ENCODE measurements at places on chromosomes 13 and 19.
A peak's percentile ranks its signal among the peaks of the same experiment; 100 is the strongest.

DNA sequence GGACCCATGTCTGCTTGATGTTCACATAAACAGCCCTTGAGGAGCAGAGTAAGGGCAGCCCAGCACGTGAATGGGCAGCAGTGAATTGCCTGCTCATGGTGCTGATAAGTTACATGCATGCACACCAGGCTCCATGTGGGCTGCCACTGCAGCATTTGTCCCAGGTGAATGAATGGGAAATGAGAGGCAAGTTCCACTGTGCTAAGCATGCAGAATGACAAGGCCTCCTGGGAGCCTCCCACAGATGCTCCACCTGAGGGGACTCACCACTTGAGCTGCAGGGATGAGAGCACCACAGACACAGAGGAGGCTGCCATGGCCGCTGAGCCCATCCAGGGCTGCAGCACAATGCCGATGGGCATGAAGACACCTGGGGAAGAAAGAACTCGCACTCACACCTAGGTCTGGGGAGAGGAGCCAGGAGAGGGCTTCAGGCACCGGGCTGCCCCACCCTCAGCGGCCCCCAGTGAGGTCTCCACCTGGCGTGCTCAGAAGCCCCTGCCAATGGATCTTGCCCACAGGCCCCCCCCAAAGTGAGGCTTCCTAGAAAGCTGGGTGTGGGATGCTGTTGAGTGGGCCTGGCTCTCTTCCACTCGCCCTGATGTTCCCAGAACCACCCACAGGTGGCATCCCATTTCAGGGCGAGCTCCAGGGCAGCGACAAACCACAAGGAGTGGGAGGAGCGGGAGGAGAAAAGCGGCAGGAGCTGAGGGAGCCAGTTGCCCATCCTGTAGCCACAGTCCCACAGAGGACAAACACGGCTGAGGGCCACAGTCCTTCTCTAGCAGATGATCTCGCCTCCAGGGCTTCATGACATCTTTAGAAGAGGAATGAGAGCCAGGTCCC is 73.8 kb downstream of the CCDC70 start:
- no peak for DNase-seq

DNA sequence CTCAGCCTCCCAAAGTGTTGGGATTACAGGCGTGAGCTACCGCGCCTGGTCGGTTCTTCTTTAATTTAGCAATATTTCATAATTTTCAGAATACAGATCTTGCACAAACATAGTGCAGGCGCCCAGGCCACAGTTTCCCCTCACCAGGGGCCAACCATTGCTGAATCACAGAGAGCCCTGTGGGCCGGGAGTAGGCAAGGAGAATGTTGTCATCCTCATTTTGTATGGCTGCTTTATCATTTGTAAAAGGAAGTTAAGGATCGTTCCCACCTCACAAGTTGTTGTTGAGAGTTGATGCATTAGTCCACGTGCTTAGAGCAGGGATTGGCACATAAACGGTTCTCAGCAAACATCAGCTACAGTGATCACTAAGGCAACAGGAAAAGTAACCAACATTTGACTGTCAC is 30.2 kb downstream of the MEIS3 start:
- DNase-seq = peak; percentile 97

DNA sequence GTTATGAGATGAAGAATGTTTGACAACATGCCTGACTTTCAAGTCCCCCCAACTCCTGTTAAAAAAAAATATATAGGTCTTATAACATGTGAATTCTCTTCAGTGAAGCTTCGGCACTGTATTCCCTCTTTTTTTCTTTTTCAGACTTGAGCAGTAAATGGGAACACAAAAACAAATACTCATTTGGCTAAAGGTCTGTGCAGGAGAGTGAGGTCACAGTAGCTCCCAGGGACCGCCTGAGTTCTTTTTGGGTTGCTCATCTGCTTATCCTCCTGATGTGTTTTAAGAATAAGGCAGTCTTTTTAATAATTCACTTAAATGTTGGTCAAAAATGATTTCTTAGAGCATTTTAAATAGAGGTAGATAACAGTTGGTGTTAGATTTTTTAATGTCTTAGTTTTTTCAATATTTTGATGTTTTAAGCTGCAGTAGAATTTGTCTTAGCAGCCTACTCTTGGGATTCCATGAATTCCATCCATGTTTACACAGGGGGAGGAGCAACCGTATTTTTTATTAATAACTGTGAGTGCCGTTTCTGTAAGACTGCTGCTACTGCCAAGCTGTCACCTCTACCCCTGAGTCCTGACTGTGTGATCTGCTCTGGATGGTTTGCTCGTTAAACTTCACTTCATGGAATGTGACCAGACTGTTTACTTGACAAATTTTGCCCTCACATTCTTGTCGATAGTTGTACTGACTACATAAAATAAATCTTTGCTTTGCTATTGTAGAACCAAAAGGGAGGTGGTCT is 14.9 kb downstream of the HNRNPM start:
- no peak for DNase-seq

- DNase-seq = no peak
Measured at GRCh38 chr19:2138061-2138728, 13.2 kb downstream of the AP3D1 start.

GRCh38 chr13:97753942-97754670 is 199.4 kb upstream of the IPO5 start:
- DNase-seq = no peak

- DNase-seq = no peak
Measured at GRCh38 chr19:6067975-6068374, 42.3 kb downstream of the RFX2 start.

DNA sequence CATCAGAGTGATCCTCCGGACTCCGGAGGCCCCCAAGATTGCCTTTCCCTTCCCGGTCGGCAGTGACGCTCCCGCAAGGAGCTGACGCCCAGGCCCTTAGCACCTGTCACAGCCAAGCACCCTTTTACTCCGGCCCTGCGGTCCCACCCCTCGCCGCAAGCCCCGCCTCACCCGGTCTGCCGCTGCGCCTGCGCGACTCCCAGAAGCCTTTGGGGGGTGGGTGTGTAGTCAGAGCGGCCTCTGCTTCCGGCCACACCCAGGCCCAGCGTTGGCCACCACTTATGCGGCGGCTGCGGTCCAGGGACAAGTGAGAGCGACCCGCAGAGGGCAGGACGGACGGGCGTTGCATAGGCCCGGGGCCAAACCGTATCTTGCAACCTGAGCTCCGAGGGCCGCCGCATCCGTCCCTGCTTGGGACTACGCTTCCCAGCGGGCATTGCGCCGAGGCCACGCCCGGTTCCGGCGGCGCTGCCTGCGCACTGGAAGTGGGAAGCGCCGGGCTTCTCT is 441 bp upstream of the ZFP28 start:
- DNase-seq = peak; percentile 91

- DNase-seq = no peak
Measured at GRCh38 chr13:25415241-25415640, 43.5 kb downstream of the ATP8A2 start.

DNA sequence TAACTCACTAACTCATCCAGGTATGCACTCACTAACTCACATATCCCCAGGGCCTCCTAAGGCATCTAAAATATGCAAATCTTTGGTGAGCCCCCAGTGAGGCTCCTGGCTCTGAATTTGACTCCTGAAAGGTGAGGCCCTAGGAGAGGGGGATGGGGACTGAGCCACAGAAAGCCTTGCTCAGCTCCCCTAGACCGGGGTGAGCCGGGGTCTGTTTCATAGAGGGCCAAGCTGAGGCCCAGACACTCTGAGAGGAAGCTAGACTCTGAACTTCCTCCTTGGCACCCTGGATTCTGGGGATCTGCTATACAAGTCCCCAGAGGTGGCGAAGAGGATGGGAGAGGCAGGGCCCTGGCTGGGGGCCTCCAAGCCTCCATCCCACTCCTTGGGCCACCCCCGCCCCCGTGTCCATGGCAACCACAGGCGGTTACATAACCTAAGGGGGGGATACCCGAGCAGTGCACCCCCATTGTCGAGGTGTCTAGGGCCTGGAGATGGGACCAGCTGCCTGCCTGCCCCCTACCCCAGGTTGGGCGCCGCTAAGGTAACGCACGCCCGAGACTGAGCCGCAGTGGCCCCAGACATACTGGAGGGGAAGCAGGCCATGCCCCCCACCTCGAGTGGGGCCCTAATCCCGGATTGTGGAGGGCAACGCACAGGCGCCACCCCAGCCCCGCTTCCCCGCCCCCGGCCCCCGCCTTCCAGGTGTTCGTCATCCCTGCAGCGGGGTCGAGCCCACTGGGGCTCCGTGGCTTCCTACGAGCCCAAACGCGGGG is 646 bp downstream of the ABHD8 start:
- peak; percentile 52 for DNase-seq

DNA sequence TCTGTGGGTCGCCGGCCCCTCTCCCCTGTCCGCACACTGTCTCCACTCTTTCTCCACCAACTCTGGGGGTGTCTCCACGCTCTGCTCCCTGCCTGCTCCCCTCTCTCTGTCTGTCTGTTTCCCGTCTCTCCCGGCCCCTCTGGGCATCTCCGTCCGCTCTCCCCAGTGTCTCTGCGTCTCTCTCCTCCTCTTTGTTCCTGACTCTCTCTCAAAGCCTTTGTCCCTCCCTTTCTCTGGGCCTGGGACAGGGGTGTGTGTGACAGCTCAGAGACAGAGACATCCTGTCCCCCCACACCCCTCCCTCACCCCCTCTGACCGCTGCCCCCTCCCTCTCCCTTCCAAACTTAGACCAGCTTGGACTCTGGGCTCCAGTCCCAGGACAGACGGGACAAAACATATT is 668 bp upstream of the SBK3 start:
- DNase-seq = no peak

DNA sequence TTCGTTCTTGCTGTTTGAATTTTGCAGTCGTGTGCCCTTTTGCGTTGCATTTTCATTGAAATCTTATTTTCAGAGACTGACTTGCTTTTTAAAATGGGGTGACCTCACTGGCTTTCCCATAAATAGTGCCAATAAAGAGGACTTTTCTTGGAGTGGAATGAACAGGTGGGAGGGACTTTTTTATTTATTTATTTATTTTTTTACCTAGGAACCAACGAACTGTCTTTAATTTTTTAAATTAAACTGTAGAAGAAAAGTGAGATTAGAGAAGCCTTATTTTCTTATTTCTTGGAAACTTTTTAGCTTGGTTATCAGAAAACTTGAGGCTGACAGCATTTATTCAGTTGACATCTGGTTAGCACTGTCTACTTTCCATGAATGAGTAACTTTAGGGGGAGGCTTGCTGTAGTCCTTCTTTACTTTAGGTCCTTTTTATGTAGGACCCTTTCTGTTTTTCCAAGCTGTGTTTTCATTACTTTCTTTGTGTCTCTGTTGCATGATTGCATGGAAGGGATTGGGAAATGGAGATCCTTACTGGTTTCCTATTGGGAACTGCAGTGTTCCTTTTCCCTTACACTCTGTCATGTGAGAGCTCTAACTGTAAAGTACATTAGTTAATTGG is 1.7 kb downstream of the SLAIN1 start:
- no peak for DNase-seq

GRCh38 chr19:47549261-47549862 is 23.6 kb downstream of the ZNF541 start:
- no peak for DNase-seq

DNA sequence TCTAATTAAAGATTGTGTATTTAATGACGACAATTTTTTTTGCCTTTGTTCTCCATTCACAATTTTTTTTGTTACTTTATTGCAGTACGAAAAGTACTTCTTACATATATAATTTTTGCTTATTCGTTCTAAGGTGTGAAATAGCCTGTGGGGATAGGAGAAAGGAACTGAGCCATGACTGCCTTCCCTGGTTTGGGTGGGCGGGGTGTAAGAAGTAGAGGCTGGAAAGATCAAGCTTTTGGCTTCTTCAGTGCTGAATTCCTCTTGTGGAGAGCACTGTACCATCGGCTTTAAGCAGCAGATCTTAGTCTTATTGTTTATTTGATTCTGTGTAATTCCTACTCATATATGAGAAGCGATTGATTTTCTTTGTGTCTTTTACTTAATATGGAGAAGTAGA is 115.8 kb downstream of the NBEA start:
- DNase-seq = no peak

DNA sequence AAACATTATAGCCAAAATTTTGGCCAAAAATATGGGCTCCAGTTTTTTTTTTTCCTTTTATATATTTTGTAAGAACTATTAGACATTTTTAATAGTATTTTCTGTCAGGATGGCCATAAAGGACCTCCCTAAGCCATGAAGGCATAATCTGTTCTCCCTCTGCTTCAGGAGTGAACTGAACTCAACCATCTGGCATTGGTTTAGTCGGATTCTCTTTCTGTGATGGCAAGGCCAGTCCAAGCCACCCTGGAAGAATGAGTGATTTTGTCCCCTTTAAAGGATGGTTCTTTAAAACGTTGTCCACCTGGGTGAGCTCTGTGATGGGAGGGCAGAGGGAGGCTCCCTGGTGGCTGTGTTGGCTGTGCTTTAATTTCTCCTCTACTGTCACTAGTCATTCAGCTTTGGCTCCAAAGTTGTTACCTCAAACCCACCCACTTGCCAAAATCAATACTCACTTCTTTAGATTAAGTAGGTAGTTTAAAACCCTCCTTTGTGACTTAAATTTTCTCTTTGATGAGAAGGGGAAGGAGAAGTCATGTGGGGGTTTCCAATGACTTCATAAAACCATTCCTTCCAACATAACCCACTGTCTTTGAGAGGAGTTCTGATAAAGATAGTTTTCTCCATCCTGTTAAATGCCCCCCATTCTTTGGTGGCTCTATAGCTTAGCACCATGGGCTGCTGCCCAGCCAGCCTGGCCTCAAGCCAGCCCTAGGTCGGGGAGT is 4.4 kb downstream of the TNFRSF19 start:
- peak; percentile 16 for DNase-seq

- no peak for DNase-seq
Measured at GRCh38 chr19:19151418-19151817, 13.1 kb upstream of the TMEM161A start.

GRCh38 chr13:82571653-82572052 is 1310.6 kb downstream of the SLITRK1 start:
- no peak for DNase-seq

GRCh38 chr19:30237140-30237539 is 135.0 kb upstream of the ZNF536 start:
- no peak for DNase-seq

GRCh38 chr19:17246681-17247425 is 1.1 kb upstream of the NR2F6 start:
- peak; percentile 46 for DNase-seq

- DNase-seq = no peak
Measured at GRCh38 chr13:98315466-98315865, 138.4 kb upstream of the RNF113B start.

GRCh38 chr19:4103080-4103433 is 20.9 kb downstream of the MAP2K2 start:
- DNase-seq = peak; percentile 17

- DNase-seq = no peak
Measured at GRCh38 chr19:17074634-17075034, 618 bp downstream of the HAUS8 start.

GRCh38 chr19:16207490-16208025 is 9.8 kb downstream of the AP1M1 start:
- DNase-seq = peak; percentile 7

GRCh38 chr13:106183410-106184065 is 351.9 kb downstream of the EFNB2 start:
- no peak for DNase-seq

DNA sequence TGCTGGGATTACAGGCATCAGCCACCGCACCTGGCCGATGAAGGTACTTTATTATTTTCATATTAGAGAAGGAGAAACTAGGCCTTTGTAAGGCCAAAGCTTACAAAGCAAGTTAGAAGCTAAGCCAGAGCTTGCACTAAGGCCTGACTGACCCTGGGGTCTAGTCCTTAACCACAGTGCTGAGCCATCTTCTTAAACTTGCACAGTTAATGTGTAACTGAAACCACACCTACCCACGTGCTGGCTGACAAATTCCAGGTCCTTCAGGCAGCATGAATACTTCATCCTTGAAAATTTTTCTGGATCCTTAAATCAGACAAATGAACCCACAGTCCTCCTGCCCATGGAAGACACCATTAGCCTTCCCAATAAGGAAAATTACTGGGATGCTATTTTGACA is 880.6 kb downstream of the UQCRFS1 start:
- DNase-seq = no peak

- DNase-seq = no peak
Measured at GRCh38 chr13:19961924-19962323, 3.4 kb downstream of the ZMYM2 start.

All from suppressor macrophage treated with lipopolysaccharide for 4 hours (primary cell).